ENCODE measurements at places on chromosomes 2 and 18.

- H3K36me3 ChIP-seq = no peaks in the 10 kb centered on the region
- H3K4me3 ChIP-seq = no peak overlapping the region
- H3K4me1 ChIP-seq = peaks cover 10% of the 10 kb centered on the region
- no peak for DNase-seq
Measured at GRCh38 chr18:58136879-58137278, 92.9 kb downstream of the NEDD4L start.

DNA sequence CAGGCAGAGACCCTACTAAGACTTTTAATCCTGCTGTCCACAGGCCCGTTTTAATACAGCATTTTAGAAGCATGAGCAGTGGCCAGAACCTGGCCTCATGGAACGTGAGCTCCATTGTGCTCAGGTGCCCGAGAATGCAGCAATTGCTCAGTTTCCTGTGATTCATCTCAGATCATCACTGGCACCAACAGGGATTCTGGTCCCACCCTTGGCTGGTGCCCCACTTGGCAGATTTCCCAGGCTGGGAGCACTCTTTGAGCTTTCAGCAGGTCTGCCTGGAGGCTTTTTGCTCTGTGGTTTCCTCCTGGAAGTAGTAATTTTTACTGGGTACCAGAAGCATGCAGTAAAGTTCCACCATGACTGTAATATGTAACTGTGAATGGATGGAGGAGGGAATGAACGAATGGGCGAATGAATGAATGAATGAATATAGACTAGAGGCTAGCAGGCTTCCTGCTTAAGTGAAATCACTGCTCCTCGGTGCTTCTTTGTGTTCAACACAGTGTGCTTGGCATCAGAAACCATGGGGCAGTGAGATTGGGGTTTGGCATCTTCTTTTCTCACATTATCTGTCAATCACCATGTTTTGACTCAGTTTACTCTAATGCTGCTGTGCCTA, 312.9 kb downstream of the PRKCE start:
- H3K27ac ChIP-seq = no peak overlapping the region
- H3K36me3 ChIP-seq = no peaks in the 10 kb centered on the region
- no peak overlapping the region for H3K4me3 ChIP-seq
- peaks cover 5% of the 10 kb centered on the region for H3K4me1 ChIP-seq

DNA sequence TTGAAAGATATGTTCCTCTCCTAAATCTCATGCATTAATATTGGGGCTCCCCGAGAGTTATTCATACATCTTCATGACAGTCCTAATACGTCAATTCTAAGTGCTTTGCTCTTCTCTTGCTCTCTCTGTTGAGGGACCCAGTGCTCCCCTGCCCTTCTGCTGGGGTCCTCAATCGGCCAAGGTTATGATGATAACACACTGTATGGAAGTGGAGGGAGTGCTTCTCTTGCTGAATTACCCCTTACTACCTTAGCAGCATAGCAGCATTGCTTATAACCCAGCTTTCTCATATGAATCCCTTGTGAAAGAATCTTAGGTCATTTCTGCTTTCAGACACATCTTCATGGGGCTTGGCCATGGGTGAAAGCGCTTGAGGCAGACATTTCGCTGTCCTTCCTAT, 43.2 kb downstream of the ITPRID2 start:
- no peak overlapping the region for H3K27ac ChIP-seq
- no peak overlapping the region for H3K4me3 ChIP-seq
- H3K27me3 ChIP-seq = peaks cover 18% of the 10 kb centered on the region
- H3K36me3 ChIP-seq = peaks cover 10% of the 10 kb centered on the region
- no peak for DNase-seq

DNA sequence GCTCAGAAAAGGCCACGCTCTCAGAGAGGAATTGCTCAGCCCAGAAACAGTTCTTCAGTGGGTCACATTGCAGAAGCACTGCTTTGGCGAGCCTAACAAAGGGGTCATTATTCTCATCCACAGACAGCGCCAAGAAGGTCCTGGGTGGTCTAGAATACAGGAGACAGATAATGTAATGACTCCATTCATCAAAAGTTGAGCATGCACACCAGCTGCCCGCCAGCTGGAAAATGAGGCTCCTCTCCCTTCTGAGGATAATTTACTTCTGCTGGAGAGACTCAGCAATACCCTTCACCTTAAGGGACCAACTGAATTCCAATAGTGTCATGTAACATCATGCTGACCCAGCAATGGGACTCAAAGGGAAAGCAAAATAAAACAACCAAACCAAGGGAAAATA, 79.9 kb downstream of the TRIB2 start:
- no peak overlapping the region for H3K4me3 ChIP-seq
- no peak overlapping the region for H3K27ac ChIP-seq
- H3K4me1 ChIP-seq = no peaks in the 10 kb centered on the region
- no peak for DNase-seq
- no peaks in the 10 kb centered on the region for H3K36me3 ChIP-seq

DNA sequence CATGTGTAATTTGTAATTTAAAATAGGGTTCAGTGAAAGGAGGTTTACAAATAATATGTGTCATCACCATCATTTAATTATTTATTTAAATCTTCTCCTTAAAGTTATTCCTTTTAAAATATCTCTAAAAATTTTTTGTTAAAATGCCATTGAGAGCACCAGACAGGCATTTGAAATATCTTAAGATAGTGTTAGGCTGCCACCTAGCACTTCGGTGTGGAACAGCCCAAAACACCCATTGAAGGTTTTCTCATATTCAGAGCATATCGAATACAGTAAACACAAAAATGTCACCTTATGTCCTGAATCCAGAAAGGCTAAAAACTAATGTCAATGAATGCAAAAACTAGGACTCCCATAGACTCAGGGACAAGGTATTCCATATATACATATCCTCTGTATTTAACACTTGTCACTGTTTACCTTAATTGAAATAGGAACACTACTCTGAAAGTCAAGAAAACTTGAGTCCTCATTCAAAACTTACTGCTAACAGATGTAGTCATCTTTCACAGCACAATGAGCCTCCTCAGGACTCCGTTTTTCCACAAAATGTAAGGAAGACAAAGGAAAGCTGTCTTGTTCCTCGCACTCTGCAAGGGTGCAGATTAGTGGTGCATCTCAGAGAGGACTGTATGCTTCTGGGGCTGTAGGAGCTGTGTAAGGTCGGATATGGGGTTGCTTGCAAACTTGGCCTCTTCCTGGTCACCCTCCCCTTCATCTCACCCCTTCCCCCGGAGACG, 329.5 kb downstream of the PAX3 start:
- no peak overlapping the region for H3K27ac ChIP-seq
- no peaks in the 10 kb centered on the region for H3K36me3 ChIP-seq
- H3K4me1 ChIP-seq = no peaks in the 10 kb centered on the region
- no peak overlapping the region for H3K4me3 ChIP-seq
- no peak for DNase-seq

GRCh38 chr18:48392268-48392667, 16.9 kb downstream of the ZBTB7C start:
- H3K36me3 ChIP-seq = no peaks in the 10 kb centered on the region
- peaks cover 40% of the 10 kb centered on the region for H3K27me3 ChIP-seq
- no peak overlapping the region for H3K27ac ChIP-seq
- DNase-seq = no peak
- no peak overlapping the region for H3K4me3 ChIP-seq

GRCh38 chr2:86124683-86125082, 18.6 kb downstream of the PTCD3 start:
- H3K27ac ChIP-seq = no peak overlapping the region
- H3K4me3 ChIP-seq = no peak overlapping the region
- no peaks in the 10 kb centered on the region for H3K27me3 ChIP-seq
- peaks cover 9% of the 10 kb centered on the region for H3K4me1 ChIP-seq
- no peak for DNase-seq
- peaks cover 63% of the 10 kb centered on the region for H3K36me3 ChIP-seq

- no peaks in the 10 kb centered on the region for H3K36me3 ChIP-seq
- no peak overlapping the region for H3K27ac ChIP-seq
- no peaks in the 10 kb centered on the region for H3K27me3 ChIP-seq
- DNase-seq = no peak
- H3K4me1 ChIP-seq = peaks cover 9% of the 10 kb centered on the region
Measured at GRCh38 chr2:222869252-222869560, 8.4 kb downstream of the ACSL3 start.

DNA sequence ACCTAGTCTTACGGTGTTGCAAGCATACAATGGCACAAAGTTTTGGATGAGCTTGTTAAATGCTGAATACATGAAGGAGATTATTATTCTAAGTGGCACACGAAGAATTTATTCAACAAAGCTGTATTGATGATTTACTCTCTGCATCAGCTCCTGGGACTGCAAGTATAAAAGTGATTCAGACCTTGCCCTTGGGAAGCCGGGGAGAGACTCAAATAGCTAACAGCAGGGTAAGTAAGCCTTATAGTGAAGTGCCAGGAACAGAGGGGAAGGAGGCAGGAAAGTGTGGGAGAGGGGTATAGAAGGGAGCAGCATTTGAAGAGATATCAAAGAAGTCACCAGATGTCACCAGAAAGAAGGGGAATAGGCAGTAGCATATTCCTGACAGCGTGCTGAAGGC, 115.4 kb downstream of the MCFD2 start:
- H3K4me1 ChIP-seq = no peaks in the 10 kb centered on the region
- H3K27ac ChIP-seq = no peak overlapping the region
- DNase-seq = no peak
- no peak overlapping the region for H3K4me3 ChIP-seq
- H3K36me3 ChIP-seq = no peaks in the 10 kb centered on the region
- peaks cover 2% of the 10 kb centered on the region for H3K27me3 ChIP-seq

- peak overlapping the region; percentile 99 for H3K4me3 ChIP-seq
- no peaks in the 10 kb centered on the region for H3K27me3 ChIP-seq
- peak overlapping the region; percentile 98 for H3K27ac ChIP-seq
- peaks cover 47% of the 10 kb centered on the region for H3K4me1 ChIP-seq
Measured at GRCh38 chr2:53786352-53786704, 425 bp downstream of the ASB3 start.

GRCh38 chr2:102053096-102053495, 61.3 kb downstream of the IL1R2 start:
- no peak overlapping the region for H3K4me3 ChIP-seq
- H3K27ac ChIP-seq = no peak overlapping the region
- H3K4me1 ChIP-seq = no peaks in the 10 kb centered on the region
- H3K36me3 ChIP-seq = peaks cover 1% of the 10 kb centered on the region
- no peak for DNase-seq

- no peak overlapping the region for H3K27ac ChIP-seq
- no peaks in the 10 kb centered on the region for H3K36me3 ChIP-seq
- H3K27me3 ChIP-seq = peaks cover 5% of the 10 kb centered on the region
- DNase-seq = no peak
- H3K4me3 ChIP-seq = no peak overlapping the region
Measured at GRCh38 chr18:78999939-79000338, 20.3 kb downstream of the SALL3 start.

DNA sequence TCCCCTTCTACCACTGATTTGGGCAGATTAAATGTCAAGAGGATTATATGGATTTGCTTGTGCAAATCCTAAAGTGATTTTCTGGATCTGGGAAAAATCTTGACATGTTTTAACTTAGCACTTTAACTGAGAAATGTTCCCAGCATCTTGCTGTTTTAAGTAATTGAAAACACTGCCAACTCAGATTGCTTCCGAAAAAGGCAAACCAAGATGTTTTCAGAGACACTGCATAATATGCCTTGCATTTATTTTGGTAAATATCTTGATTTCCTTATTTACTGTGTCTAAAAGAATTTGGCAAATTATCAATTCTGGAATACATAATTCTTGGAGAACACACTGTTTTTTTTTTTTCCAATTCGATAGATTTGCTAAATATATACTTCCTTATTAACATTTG, 385.0 kb upstream of the FAM98A start:
- no peak overlapping the region for H3K4me3 ChIP-seq
- DNase-seq = no peak
- no peaks in the 10 kb centered on the region for H3K27me3 ChIP-seq

DNA sequence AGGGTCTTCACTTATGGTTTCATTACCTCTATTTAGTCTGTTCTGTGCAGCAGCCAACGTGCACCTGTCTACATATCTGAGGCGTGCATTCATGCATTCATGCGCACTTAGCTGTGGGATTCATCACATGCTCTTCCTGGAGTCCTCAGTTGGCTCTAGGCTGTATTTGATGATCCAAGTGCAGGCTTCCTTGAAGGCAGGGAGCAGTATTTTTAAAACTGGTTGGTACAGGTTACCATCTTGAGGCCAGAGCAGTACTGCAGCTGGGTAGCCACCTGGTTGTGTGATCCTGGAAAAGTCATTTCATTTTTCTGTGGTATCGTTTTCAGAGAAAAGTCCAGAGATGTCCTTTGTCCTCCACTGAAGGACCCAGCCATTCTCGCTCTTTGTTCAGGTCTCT, 109.8 kb downstream of the EN1 start:
- H3K4me1 ChIP-seq = no peaks in the 10 kb centered on the region
- H3K36me3 ChIP-seq = no peaks in the 10 kb centered on the region
- H3K27ac ChIP-seq = no peak overlapping the region
- DNase-seq = no peak

GRCh38 chr2:169933124-169933711, 106.0 kb downstream of the UBR3 start:
- H3K36me3 ChIP-seq = peaks cover 2% of the 10 kb centered on the region
- no peaks in the 10 kb centered on the region for H3K27me3 ChIP-seq
- H3K4me3 ChIP-seq = no peak overlapping the region
- DNase-seq = no peak
- no peak overlapping the region for H3K27ac ChIP-seq

- H3K27ac ChIP-seq = no peak overlapping the region
- no peak for DNase-seq
- no peaks in the 10 kb centered on the region for H3K27me3 ChIP-seq
Measured at GRCh38 chr2:207264310-207264709, 98.6 kb upstream of the KLF7 start.

DNA sequence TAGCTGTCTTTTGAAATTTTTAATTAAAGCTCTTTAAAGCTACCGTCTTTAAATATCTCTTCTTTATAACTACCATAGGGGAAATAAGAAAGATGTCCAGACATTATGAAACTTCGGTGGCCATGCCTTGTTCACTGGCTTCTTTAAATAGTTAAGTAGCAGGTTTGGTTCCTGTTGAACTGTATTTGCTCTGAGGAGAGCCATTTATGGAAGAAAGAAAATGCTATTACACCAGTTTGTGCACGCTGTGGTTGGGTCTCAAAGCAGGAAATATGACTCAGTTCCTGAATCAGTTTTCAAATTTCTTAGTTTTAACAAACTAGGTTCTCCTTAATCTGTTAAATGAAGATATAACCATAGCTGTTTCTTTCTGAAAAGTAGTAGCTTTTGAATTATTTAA, 12.2 kb downstream of the ARPC2 start:
- peak overlapping the region; percentile 65 for H3K4me3 ChIP-seq
- peak; percentile 57 for DNase-seq
- peaks cover 75% of the 10 kb centered on the region for H3K36me3 ChIP-seq
- peaks cover 66% of the 10 kb centered on the region for H3K4me1 ChIP-seq

DNA sequence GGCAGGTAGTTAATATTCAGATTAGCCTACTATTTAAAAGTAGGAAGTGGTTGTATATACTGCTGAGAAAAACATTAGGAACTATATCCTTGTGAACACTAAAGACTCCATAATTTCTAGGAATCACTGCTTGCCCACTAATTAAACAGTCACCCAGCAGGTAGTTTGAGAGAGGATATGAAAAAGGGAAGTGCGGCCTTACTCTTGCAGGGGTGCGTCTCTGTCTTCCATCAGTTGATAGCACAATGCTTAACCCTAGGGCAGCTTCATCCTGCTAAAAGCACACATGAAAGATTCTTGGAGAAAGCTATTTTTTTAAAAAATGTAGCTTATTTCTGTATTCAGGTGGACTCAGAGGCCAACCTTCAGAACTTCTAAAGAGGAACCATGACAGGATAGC, 53.1 kb upstream of the ATP5MC3 start:
- H3K27me3 ChIP-seq = peaks cover 7% of the 10 kb centered on the region
- no peak for DNase-seq
- H3K4me1 ChIP-seq = peaks cover 28% of the 10 kb centered on the region
- no peak overlapping the region for H3K27ac ChIP-seq

GRCh38 chr2:231222318-231223000, 24.0 kb downstream of the ARMC9 start:
- H3K27ac ChIP-seq = no peak overlapping the region
- no peaks in the 10 kb centered on the region for H3K4me1 ChIP-seq
- no peak overlapping the region for H3K4me3 ChIP-seq
- DNase-seq = no peak
- no peaks in the 10 kb centered on the region for H3K36me3 ChIP-seq
- H3K27me3 ChIP-seq = peaks cover 2% of the 10 kb centered on the region

Measured in activated T-helper 1 cell treated with anti-CD3 and anti-CD28 coated beads, Interleukin-12 subunit alpha, Interleukin-12 subunit beta, Interleukin-2, Interleukin-4 antibody, amounts not matched to agents 30 ng/mL and 10 ng/mL and 1 ng/mL, durations not matched to agents 14 hours and 24 hours and 36 hours (primary cell).